Stimulated activated CD4-positive, alpha-beta T cell treated with anti-CD3 and anti-CD28 coated beads, Interleukin-1b, Interleukin-23, amount 100 ng/mL, for 4 hours (primary cell): ENCODE measurements at places on chromosomes 12 and 14.

DNA sequence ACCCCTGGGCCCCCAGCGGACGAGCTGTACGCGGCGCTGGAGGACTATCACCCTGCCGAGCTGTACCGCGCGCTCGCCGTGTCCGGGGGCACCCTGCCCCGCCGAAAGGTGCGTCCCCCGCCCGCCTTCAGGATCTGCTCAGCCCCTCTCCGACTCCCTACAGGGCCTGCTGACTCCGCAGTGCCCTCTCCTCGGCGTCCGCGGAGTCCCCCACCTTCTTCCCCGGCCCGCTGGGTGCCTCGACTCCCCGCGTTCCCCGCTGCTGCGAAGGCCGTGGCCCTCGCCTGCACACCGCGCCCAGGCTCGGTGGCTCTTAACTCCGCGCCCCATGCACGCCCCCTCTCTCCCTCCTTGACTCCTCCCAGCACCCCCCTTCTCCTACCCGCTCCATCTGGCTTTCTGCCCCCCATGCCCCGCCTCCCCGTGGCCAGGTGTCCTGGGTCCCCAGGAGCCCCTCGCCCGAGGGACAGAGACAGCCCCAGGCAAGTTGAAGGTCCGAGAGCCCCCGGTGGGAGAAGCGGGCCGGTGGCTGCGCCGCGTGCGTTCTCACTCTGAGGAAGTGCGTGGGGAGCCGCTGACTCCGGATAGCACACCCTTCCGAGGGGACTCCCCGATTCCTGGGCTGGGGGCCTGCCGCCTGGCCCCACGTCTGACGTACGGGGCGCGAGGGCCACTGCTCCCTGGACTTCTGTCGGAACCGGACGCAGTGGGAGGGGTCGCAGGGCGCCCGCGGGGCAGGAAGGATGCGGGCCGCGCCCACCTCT lies 594 bp downstream of the TAMALIN start:
- DNase-seq, result peak; percentile 40

GRCh38 chr12:52062167-52063081 lies 7.4 kb upstream of the ATG101 start:
- no peak for DNase-seq

GRCh38 chr14:69378274-69378673 lies 19.8 kb downstream of the ERH start:
- no peak for DNase-seq

DNA sequence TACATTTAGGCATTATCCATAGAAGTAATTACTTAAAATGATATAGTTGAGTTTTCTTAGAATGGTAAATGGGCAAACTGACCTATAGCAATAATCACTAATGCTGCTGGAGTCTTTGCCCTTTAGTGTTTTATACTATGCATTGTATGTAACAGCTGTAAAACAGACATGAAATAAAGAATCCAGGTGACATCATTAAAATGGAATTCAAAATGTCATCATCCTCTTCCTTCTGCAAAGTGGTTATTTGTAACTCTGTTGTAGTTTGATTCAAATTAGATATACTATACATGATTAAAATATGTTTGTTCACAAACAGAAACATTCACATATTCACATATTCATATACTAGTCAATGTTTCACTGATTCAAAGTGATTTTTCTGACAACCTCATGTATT lies 598.8 kb downstream of the SLC16A7 start:
- no peak for DNase-seq

GRCh38 chr14:94363151-94363624 lies 25.2 kb downstream of the SERPINA1 start:
- DNase-seq, result no peak

- DNase-seq, result no peak
These were observed 172.1 kb downstream of the ETNK1 start for GRCh38 chr12:22796941-22797630.

GRCh38 chr12:52206304-52207040 lies 14.7 kb upstream of the KRT80 start:
- DNase-seq, result no peak

DNA sequence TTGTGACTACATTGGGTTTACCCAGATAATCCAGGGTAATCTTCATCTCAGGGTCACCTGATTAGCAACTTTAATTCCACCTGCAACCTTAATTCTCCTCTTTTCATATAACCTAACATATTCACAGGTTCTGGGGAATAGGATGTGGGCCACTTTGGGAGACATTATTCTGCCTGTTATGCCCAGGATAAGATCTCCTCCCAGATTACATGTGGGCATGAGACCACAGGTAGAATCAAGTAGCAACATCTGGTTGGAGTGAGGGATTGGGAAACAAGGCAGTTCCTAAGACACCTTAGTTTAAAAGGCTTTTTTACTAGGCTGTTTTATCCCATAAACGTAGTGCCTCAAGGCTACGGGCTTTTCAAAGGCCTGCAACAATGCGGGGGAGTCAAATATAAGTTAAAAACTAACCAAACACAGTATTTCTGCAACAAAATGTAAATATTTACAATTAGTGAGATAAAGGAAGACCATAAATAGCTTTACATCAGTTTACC lies 181.5 kb downstream of the FOXA1 start:
- no peak for DNase-seq

DNA sequence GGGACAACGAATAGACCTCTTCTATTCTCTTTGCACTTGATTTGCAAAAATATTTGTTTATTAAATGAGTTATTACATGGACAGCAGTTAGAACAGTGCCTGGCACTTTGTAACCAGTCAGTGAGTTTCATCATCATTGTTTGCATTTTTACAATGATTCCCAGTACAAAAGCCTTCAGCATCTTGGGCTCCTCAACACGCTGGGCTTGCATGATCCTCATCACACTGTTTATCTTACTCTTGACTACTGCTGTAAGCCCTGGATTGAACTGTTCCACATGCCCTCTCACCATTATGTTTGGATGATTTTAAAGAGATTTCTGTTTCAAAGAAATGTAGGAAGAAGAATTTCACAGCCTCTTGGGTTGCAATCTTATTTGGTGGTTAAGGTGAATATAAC lies 204.3 kb downstream of the PELI2 start:
- DNase-seq, result no peak

- DNase-seq, result no peak
These were observed 136.4 kb downstream of the ZFP36L1 start for GRCh38 chr14:68656452-68656851.

GRCh38 chr12:75939016-75939642 lies 92.4 kb downstream of the PHLDA1 start:
- no peak for DNase-seq
